EH (cell line): ENCODE measurements at places on chromosomes 5 and 9.

- DNase-seq = peak; percentile 94
Observed at GRCh38 chr9:4508907-4509589, 18.8 kb downstream of the SLC1A1 start.

DNA sequence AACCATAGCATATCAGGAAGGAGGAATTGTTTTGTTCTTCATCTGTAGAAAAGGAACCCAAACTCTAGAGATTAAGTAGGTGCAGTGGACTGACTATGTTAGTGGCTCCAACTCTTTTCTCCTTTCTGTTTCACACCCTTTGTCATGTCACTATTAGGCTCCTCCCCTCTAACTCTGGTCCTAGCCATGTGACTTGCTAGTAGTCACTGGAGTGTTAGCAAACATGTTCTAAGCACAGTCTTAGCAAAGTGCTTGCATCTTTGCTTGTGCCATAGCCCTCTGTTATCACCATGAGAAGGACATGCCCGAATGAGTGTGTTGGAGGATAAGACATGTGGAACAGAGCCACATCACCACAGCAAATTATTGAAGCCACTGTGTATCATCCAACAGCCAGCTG lies 55.4 kb upstream of the PPP3R2 start:
- no peak for DNase-seq

- no peak for DNase-seq
Observed at GRCh38 chr9:4836676-4837075, 43.9 kb downstream of the RCL1 start.

DNA sequence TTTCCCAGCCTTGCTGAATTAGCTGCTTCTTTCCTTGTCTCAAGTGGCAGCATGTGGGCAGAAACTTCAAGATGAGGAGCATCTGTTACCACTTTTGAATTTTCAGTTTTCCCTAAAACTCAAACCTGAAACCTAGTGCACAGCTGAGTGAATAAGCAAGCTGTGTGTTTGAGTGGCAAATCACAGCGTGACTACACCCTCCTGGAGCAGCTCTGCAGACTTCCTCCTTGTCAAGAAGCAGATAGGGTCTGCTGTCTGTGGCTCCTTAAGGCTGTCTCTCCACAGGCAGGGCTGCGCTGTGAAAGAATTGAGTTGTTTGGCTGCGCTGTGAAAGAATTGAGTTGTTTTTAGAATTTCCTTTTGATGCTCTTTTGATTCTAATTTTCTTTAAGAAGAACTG lies 179.7 kb upstream of the HAPLN1 start:
- DNase-seq = peak; percentile 18

DNA sequence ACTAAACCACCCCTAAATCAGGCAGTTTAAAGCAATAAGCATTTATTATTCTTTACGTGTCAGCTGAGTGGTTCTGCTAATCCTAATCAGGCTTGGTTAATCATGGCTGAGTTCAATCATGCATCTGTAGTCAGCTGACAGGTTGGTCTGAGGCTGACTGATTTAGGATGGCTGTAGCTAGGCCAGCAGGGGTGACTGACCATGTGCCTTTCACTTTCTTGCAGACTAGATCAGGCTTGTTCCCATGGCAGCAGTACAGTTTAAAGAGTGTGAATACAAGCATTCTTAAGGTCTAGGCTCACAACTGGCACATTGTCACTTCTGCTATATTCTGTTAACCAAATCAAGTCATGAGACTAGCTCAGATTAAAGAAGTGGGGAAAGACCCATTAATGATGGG lies 16.1 kb upstream of the MPDZ start:
- no peak for DNase-seq

DNA sequence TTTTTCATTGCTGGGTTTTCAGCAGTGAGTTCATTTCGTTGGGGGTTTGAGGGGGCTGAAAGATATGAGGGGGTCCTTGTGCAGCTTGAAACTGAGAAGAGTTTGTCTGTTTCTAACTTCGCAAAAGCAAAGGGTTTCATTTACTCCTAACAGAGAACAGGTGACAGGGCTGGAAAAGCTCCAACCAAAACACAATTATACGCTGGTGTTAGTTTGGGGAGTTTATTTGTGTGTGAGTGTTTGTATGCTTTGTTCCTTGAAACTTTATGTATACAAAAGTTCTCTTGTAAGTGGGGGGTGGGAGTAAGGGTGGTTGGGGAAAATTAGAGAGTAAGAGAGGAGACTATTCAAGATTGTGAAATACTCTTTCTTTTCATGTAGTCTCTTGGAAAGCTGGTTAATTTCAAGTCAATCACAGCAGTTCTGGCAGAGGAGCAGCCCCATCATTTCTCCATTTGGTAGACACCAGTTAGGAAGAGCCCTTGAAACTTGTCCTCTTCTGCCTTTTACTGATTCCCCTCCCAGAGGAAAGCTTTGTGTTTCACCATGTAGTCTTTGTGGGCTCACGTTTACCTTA lies 881 bp downstream of the TNFAIP8 start:
- DNase-seq = peak; percentile 24

GRCh38 chr5:54217826-54218503 lies 92.4 kb downstream of the ARL15 start:
- DNase-seq = peak; percentile 80

DNA sequence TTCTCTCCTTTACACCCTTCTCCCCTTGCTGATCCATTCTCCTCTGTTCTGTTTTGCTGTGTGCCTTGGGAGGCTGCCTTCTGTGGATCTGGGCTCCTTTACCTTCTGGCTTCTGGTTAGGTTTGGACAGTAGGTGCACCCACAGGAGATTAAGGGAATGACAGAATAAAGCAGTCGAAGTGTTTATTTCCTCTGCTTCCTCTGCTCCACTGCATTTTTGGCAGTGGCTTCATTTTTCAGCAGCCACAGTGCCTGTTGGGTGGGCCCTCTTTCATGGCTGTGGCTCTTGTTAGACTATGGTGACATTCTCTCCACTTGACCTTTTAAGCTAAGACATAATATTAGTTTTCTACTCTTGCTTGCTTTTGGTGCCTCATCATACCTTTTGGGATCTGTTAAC lies 144.1 kb downstream of the CCDC171 start:
- peak; percentile 49 for DNase-seq

DNA sequence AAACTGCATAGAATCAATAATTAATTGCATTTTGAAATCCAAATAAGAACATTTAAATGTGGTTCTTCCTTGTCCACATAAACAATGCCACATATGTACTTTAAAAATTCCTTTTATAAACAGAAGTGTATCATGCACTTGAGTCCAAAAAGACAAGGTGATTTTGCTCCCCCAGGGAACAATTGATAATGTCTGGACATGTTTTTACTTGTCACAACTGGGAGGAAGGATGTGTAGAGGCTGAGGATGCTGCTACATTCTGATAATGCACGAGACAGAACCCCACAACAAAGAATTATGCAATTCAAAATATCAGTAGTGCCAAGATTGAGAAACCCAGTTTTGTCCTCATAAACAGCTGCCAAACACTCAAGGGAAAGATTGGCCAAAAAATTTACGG lies 181.1 kb upstream of the ISL1 start:
- no peak for DNase-seq
